Glomerular endothelial cell (primary cell): ENCODE measurements at places on chromosomes 7 and 10. TPM values are rescaled to one million over a fixed set of nuclear protein-coding genes. Genes with fewer than 3 reads are reported as not detected.

DNA sequence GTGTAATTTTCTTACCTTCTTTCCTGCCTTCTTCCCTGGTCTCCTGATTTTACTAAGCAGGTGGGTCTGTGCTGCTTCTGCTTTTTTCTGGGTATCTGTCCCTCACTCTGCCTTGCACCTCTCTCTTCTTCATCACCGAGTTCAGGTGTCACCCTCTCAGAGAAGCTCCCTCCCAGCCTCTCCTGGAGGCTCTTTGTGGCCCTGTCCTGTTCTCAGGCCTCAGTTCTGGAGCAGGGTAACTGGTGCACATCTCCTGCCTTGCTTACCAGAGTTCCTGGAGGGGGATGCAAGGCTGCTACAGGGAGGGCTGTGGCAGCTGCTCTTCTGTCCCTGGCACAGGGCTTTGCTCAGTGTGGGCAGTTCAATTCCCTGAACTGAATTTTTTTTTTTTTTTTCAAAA, 66.1 kb downstream of the RBM33 start:
- no peak for DNase-seq

DNA sequence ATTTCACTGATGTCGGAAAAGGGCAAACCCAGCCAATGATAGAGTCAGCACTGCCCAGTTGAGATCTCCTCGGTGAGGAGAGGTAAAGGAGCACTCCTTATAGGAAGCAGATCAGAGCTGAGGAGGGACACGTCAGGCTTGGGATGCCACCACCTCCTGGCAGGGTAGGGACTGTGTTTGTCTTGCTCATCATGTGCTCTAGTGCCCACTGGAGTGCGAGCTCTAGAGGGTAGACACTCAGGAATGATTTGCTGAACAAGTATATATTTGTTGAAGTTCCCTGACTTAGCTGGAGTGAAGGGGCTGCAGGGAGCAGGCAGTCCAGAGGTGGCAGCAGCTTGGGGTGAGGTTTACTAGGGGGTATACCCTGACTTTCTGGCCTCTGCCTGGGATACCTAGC, 146.5 kb downstream of the NOC3L start:
- DNase-seq = no peak

GRCh38 chr7:150406567-150407421, 27.7 kb downstream of the ZNF775 start:
- no peak for DNase-seq

DNA sequence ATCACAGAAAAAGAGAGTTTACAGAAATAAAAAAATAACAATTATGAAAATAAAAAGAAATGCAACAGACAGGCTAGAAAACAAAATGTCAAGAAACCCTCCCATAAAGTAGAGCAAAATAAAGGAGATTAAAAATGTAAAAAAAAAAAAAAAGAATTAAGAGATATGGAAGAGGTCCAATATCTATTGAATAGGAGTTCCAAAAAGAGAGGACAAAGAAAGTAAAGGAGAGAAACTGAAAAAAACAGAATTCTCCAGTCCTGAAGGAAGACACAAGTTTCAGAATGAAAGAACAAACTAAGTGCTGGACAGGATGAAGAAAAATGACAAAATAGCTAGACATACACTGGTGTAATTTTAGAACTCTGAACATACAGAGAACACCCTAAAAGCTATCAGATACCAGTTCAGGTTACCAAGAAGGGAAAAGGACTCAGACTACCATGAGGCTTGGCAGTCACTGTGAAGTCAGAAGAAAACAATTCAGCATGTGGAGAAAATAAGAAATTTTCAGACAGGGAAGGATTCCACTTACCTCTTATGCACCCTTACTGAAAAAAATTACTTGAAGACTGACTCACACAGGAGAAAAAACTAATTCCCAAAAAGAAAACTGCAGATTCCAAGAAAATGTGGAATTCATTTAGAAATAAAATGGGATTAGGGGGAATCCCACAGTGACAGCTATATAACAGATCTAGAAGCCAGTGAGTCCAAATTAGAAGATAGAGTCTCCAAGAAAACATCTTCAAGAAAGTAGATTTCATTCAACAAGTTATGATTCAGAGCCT, 40.4 kb upstream of the ABLIM1 start:
- no peak for DNase-seq

- no peak for DNase-seq
Measured at GRCh38 chr10:124086787-124087671, 6.4 kb downstream of the CHST15 start.

DNA sequence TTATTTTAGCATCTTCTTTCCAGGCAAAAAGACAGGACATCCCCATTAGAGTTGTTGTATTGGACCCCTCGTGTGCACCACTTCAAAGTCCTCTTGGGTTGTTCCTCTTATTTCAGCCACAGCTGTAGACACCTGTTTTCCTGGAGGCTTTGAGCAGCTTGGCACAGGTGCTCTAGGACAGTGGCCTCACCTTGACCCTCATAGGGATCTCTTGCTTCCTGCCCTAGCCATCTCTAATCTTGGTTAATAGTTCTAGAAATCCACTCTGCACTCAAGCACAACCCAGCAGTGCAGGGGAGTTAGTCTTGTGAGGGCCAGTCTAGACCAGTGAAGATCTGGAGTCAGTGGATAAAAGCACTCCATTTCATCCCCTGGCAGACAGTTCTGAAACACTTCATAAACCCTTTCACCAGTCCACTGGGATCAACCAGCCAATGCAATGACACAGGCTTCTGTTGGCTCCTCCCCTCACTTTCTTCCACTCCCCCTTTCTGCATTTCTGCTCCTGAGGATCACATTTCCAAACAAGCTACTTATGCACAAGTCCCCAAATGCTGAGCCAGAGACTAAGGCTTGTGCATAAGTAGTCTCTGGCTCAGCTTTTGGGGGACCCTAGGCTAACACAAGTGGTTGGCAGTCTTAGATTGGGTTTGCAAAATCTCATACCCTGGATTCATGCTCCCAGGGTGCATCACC, 131.5 kb upstream of the LAMB4 start:
- no peak for DNase-seq

GRCh38 chr10:130337305-130337640, 201.1 kb downstream of the GLRX3 start:
- DNase-seq = no peak

DNA sequence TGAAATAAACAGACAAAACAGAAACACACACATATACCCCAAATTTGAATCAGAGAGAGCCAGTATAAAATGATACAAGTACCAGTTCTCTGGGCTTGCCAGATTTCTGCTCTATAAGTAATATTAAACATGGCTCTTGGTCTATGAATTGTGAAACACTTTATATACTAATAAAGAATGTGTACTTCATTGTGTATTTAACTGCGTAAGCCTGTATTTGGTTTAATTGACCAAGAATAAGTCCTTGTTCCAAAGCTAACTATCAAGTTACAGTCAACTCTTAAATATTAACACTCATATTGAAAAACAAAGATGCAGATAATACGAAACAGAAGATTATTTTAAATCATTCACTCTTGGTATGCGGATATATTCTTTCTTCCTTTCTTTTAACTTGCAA, 8.7 kb downstream of the FGFR2 start:
- DNase-seq = no peak

DNA sequence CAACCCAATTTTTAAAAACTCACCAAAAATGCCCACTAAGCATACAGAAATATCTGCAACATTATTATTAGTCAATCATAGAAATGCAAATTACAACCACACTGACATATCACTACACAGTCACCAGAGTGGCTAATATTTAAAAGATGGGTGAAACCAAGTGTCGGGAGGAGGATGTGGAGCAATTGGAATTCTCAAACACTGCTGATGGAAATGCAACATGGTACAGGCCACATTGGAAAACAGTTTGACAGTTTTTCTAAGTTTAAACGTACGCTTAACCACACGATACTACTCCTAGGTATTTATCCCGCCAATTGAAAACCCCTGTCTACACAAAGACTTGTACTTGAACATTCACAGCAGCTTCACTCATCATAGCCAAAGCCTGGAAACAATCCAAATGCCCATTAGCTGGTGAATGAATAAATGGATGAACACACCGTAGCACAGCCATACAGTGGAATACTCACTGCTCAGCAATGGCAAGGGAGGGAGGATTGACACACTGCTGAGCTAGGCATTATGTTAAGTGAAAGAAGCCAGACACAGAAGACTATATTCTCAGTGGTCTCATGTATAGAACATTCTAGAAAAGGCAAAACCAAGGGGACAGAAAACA, 16.3 kb downstream of the GCK start:
- no peak for DNase-seq

- DNase-seq = no peak
Measured at GRCh38 chr10:124578231-124579010, 116.8 kb downstream of the LHPP start.

The DNAAF5 gene
- total RNA-seq = 48.7 and 50.2 TPM in 2 replicates

The PLEKHS1 gene
- total RNA-seq = not detected in 2 replicates

The STAG3 gene
- total RNA-seq = 0.15 and 1.1 TPM in 2 replicates

The SLC29A4 gene
- 3.8 and 6.2 TPM in 2 replicates for total RNA-seq
